ENCODE measurements at places on chromosomes 4 and X.

- no peak for DNase-seq
Observed at GRCh38 chr4:108155373-108155772, 13.4 kb downstream of the LEF1 start.

GRCh38 chr4:161554372-161554990, 609.3 kb downstream of the FSTL5 start:
- DNase-seq, result no peak

GRCh38 chrX:153885208-153885787, 675 bp downstream of the L1CAM start:
- DNase-seq, result no peak

DNA sequence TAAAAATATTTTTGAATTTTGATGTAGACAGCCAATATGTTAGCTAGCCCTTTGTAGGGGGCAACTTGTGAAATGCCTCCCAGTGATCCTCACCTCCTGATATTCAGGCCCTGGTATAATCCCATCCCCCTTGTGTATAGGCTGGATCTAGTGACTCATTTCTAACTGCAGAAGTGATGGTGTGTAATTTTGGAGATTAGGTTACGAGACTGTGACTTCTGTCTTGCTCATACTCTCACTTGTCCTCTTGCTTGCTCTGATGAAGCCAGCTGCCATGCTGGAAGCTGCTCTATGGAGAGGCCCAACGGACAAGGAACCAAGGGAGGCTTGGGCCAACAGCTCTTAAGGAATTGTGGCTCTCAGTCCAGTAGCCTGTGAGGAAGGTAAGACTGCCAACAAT, 61.7 kb downstream of the GPR82 start:
- no peak for DNase-seq

- DNase-seq, result no peak
Observed at GRCh38 chr4:17523662-17524061, 8.7 kb downstream of the CLRN2 start.

DNA sequence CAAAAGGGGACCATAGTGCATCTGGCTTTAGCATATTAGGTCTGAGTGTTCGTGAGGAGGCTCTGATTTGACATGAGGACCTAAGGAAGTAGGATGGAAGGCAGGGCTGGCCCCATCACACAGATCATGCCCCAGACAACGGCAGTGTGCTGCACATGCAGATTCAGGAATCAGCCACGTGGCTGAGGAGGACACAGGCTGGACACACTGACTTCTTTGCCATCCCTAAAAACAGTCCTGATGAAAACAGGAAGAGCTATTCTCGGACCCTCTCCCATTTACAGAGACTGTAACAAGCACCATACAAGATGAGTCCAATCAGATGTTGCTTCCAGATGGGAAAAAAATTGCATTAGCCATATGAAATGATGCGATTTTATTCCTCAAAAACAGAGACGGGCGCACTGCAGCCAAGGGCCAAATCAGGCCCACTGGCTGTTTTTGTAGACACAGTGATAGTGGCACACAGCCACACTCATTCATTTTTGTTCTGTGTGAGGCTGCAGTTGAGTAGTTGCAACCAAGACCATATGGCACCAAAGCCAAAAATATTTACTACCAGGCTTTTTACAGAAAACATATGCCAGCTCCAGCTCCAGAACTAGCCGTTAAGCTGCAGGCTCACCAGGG, 41.0 kb downstream of the ACSL1 start:
- DNase-seq, result no peak

Data from BJ (cell line).